CD4-positive, alpha-beta T cell treated with Interleukin-4 for 4 hours (primary cell): ENCODE measurements at places on chromosomes 5 and 9.

GRCh38 chr9:6870149-6870548, 112.4 kb downstream of the KDM4C start:
- DNase-seq = no peak

- DNase-seq = no peak
Observed at GRCh38 chr9:133845440-133845839, 107.3 kb upstream of the SARDH start.

DNA sequence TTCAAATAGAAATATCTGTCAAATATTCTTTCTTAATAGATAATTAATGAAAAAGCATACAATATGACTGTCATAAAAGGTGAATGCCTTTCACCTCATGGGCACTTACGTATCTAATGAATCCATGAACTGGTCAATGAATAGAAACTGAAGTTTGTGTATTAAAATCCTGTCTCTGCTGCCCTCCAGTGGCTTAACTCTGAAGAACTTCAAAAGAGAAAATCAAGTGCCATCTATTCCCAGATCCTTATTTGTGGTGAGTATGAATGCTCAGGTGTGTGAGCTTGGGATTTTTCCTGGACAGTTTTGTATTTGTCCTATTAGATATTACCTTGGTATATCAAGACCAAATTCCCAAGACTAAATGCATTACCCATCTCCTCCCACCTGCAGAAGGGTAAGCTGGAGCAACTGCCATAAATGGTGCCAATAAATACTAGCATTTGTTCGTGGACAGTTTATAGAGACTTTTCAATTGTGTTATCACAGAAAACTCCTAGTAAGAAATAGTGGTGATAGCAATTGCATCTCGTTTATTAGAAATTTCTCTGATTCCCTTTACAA, 44.0 kb upstream of the SVEP1 start:
- peak; percentile 14 for DNase-seq

- no peak for DNase-seq
Observed at GRCh38 chr5:139814191-139814601, 18.6 kb downstream of the PSD2 start.
